Bronchial epithelial cell (primary cell): ENCODE measurements at places on chromosomes 5 and 9.

DNA sequence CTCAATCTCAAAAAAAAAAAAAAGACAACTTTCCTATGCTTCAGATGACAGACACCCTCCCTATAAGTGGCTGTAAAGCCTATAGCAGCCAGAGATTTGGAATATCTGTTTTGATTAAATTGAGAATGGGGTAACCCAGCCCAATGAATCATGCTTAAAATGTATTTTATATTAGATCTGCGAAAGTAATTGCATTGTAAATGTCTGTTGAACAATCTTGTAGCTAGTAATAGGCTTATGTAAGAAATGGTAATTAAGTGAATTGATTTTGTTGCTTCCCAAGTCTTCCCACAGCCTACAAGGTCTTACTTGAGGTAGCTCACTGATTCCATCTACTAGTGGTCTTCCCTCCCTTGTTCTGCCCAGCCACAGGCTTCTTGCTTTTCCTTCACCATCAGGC is 590.7 kb downstream of the ACTL7B start:
- DNase-seq, result no peak

- DNase-seq, result peak; percentile 38
These were observed 206.9 kb upstream of the PCSK5 start for GRCh38 chr9:75683591-75683990.

DNA sequence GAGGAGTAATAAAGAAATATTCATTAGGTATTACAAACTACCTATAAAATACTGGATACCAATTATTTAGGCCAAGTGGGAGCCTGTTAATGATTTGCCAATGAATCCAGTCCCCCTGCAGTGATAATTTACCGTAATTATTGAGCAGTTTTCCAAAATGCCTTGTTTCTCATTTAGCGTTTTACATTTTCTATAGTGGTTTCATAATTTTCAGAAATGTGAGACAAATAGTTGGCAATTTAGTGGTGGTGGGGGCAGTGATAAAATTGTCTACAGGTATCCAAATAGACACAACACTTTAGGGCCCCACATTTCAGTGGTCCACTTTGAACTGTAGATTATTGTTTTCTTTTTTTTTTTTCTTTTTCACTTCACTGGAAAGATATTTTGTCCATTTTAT is 27.3 kb upstream of the ALDH1A1 start:
- DNase-seq, result no peak

DNA sequence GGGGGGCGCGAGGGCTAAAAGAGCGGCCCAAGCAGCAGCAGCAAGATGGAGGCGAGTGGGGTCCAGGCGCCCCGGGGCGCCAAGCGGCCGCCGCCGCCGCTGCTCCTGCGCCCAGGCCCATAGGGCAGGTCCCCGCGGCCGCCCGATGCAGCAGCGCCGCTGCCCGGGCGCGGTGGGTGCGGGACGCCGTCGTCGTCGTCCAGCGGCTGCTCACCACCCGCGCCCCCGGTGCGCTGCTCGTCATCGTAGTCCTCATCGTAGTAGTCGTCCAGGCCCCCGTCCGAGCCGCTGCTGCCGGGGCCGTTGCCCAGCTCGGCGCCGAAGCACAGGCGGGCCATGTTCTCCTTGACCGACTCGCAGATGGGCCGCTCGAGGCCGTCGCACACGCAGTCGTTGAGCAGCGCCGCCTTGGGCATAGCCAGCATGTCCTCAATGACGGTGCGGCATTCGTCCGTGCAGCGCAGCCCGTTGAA is 1.5 kb downstream of the GAS1 start:
- DNase-seq, result no peak

DNA sequence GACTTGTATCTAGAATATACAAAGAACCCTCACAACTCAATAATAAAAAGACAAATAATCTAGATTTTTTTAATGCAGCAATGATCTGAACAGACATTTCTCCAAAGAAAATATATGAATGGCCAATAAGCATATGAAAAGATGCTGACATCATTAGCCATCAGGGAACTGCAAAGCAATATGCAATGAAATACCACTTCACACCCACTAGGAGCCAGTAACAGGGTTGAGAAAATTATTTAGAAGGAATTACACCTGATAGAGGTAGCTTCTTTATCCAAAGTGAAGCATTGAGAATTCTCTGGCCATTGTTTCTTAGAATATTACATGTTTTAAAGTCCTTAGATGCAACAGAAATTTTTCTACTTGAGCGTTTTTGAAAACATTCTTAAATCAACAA is 316.9 kb downstream of the KCNN2 start:
- DNase-seq, result no peak

- DNase-seq, result no peak
These were observed 167.1 kb downstream of the CD180 start for GRCh38 chr5:67029481-67029880.

DNA sequence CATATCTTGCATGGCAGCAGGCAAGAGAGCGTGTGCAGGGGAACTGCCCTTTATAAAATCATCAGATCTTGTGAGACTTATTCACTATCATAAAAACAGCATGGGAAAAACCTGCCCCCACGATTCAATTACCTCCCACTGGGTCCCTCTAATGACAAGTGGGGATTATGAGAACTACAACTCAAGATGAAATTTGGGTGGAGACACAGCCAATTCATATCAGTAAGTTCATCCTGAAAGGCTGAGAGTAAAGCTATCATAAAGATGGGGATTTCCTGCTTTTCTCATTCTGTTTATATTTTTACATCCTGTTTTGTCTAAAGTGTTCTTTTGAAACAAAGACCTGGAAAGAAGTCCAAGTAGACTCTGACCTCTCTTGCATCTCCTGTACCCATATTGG is 28.9 kb upstream of the IL33 start:
- DNase-seq, result no peak

DNA sequence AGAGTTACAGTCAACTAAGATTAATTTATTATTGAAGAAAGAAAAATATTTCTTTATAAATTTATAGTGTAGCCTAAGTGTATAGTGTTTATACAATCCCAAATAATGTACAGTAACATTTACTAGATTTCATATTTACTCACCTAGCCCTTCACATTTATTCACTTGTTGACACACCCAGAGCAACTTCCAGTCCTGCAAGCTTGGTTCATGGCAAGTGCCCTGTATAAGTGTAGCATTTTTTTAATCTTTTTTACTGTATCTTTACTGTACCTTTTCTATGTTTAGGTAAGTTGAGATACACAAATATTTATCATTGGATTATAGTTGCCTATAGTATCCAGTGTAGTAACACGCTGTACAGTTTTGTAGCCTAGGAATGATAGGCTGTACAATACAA is 119.9 kb downstream of the SPATA31D1 start:
- no peak for DNase-seq

GRCh38 chr9:87375397-87376073 is 122.1 kb upstream of the DAPK1 start:
- peak; percentile 58 for DNase-seq

- DNase-seq, result no peak
These were observed 382.7 kb downstream of the CHSY3 start for GRCh38 chr5:130286971-130287370.

DNA sequence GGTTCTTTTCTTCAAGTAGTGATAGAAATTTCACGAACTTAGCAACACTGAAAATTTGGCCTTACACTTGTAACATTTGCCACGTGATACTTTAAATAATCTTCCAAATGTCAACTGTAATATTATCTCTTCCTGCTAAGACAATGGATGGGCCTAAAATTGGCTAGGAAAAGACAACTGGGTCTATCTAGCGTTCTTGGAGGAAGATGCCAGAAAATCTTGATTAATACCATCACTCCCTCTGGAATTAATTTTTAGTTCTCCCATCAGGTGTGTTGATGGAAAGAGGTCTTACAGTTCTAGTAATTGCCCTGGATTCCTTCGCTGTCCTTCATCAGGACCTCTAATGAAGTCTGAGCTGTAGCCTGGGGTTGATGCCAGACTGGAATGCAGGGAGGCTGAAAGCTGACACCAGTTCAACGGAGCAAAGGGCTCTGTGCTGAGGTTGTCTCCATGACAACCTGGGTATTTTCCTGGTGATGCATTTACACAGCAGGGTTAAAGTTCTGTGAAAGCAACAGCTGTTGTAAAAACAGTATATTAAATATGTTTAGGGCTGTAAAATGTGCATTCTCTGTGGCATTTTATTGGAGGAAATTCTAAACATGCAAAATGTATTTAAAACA is 92.3 kb downstream of the GAS1 start:
- peak; percentile 51 for DNase-seq
